ENCODE measurements at places on chromosomes 11 and 22.

- no peak for DNase-seq
Observed at GRCh38 chr11:19209617-19210370, 8.0 kb upstream of the CSRP3 start.

GRCh38 chr11:65473278-65473860 is 25.5 kb upstream of the MALAT1 start:
- no peak for DNase-seq

GRCh38 chr11:127632976-127633680 is 632.6 kb upstream of the KIRREL3 start:
- DNase-seq: no peak

DNA sequence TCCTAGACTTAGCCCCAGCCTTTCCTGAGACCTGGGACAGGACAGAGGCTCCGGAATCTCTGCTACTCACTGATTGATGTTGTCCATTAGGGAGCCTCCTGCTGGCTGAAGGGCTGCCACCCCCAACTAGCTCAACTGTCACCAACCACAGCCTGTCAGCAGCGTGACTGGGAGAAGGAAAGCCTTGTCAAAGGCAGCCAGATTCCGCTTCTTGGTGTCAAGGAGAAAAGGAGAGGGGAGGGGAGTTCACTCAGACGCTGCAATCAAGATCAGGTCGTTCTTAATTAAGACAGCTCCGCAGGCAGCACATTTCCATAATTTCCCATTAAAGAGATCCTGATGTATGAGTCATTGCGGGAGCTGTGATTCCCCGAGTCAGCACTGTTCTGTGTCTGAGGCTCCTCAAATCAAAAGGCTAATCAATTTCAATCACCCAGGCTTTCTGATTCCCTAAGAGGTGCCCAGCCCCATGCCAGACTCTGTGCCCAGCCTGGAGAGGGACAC is 152.8 kb upstream of the ZBED5 start:
- DNase-seq: no peak

- no peak for DNase-seq
Observed at GRCh38 chr11:60367009-60367408, 11.3 kb upstream of the MS4A7 start.

DNA sequence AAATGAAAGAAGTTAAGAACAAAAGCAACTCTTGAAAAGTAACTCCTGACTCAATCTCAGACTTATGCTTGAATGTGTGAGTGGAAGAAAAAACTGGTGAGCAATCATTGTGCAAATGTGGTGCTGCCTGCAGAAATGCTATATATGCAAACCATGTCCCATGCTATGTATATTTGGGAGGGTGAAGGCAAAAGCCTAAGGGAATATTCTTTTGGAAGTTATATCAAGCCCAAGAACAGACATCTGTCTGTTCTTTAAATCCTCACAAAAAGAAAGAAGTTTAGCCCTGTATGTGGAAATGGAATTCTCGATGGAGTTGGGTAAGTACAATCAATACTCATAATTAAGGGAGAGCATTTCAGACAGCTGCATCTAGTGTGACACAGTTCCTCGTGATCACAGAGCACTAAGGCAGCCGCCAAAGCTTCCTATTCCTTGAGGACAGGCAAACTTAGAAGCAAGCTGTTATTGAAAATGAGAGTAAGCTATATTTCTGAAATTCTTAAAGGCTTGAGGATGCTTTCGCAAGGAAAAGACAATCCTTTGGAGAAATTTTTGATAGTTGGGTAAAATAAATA is 406.5 kb upstream of the CHORDC1 start:
- DNase-seq: no peak

- DNase-seq: no peak
Observed at GRCh38 chr22:30080805-30081204, 541 bp downstream of the HORMAD2 start.

DNA sequence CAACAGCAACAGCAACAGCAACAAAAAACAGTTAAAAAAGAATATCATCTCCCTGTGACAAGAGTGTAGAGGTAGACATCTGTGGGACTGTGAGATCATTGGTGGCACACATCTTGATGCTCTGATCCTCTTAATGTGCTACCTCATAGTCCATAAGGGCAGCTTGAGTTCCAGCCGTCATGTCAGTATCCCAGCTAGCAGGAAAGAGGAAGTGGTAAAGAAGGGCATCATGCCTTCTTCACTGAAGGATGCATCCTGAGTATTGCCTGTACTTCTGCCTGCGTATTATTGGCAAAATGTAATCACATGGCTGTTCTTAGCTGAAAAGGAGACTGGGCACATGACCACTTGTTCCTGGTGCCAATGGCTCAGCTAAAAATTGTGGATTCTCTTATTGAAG is 314.3 kb downstream of the TBC1D22A start:
- DNase-seq: no peak

DNA sequence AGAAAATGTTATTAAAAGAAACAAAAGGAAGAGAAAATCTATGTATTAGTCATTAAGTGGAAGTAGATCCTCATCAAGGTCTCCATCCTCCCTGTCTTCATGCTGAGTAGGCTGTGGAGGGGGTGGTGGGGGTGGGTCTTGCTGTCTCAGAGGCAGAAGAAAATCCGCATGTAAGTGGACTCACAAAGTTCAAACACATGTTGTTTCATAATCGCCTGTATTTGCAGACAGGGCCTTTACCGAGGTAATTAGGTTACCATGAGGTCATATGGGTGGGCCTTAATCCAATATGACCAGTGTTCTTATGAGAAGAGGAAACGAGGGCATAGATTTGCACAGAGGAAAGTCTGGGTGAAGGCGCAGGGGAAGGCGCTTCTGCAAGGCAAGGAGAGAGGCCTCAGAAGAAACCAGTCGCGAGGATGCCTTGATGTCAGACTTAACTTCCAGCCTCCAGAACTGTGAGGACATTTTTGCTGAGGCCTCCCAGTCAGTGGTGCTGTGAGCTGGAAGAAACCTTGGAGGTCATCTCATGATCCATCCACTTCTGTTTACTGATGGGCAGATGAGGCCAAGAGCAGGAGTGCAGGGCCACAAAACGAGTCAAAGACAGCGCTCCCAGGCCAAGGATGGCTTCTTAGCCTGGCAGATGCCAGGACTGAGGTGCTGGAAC is 49.3 kb upstream of the THY1 start:
- DNase-seq: no peak

- no peak for DNase-seq
Observed at GRCh38 chr11:17376493-17376892, 12.0 kb downstream of the KCNJ11 start.

GRCh38 chr11:110295531-110296225 is 736 bp downstream of the RDX start:
- peak; percentile 33 for DNase-seq

DNA sequence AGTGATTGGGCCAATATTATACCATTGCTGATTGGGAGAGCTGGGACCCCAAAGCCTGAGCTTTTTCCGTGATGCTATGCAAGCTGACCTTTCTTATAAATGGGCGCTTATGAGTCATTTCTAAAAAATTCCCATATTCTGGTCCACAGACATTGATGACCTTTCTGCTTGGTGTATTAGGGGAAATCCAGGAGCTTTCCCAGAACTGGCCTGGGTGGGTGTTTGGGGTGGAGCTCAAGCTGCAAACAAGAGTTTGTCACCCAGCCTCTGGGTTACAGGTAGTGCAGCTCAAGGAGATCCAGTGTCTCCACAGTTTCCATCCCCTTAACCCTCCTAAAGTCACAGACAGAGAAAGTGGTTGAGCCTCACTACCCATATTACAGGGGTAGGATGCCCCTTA is 67.7 kb downstream of the CCDC81 start:
- DNase-seq: no peak

DNA sequence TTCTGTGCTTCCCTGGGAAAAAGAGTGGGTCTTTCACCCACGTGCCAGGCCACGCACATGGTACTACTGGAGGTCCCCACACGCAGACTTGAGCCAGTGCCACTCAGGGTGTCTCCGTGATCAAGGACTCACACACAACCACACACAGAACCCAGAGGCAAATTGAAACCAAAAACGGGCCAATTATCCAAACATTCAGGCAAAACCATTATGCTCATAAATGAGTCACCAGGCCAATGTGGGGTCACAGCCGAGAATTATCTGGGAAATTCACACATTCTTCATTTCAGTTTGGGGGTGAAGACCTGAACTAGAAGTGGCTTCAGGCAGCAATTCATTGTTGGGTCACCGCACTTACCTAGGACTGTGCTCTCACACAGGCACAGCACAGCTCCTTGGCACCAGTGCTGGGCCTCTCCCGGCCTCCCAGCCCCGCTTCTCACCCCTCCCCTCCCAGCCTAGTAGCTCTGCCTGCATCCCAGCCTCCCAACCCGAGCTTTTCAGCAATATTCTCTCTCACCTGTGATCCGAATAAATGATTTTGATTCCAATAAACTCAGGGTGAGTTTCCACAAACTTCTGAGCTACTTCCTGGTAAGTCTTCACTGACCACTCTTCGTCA is 28.0 kb downstream of the ADA2 start:
- no peak for DNase-seq
